ENCODE measurements at places on chromosomes 1 and 21.

- DNase-seq, result peak; percentile 9
Measured at GRCh38 chr1:33094971-33095604, 14.1 kb downstream of the AZIN2 start.

GRCh38 chr1:91864017-91864700 lies 21.8 kb downstream of the TGFBR3 start:
- DNase-seq, result no peak

DNA sequence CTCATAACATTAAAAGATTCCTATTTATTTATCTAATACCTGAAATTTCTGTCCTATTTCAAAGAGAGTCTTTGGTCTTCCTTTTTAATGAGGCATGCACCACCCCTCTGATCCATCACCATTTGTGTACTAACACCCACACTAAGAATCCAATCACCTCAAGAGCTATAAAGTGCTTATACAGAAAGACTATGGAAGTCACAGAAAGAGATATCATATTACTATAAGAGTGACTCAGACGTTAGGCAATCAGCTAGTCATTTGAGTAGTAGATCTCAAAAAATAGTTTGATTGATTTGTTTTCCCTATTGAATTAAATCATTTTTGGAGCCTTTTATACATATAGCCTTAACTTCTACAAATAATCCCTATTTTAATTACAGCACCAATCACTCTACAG lies 46.1 kb downstream of the NME7 start:
- DNase-seq, result no peak

DNA sequence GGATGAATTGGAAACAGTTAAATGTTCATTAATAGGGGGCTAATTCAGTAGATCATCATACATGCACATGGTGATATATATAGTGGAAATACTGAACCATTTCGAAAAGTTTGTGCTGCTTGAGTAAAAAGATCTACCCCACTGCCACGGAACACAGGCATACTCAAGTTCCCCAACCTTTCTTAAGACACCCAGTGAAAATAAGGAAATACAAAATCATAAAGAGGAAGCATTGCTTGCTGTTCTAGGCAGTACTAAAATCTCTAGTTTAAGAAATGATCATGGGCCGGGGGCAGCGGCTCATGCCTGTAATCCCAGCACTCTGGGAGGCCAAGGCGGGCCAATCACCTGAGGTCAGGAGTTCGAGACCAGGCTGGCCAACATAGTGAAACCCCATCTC lies 37.6 kb upstream of the KIRREL1 start:
- no peak for DNase-seq

GRCh38 chr1:32749332-32749731 lies 46.8 kb upstream of the SYNC start:
- DNase-seq, result no peak

DNA sequence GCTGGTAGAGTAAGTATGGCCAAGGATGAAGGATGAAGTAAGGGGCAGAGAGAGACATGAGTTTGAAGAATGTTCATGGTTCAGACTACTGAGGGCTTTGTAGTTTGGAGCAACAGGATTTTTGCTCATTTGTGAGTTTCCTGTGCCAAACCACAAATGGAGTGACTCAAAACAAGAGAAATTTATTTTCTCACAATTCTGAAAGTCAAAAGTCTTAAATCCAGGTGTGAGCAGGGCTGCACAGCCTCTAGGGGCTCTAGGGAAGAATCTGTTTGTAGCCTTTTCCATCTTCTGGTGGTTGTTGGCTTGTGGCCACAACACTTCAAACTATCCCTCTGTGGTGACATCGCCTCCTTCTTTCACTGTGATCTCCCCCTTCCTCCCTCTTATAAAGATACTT lies 58.9 kb downstream of the RHOU start:
- peak; percentile 90 for DNase-seq

- no peak for DNase-seq
Measured at GRCh38 chr1:17596651-17597509, 57.4 kb downstream of the ARHGEF10L start.

- no peak for DNase-seq
Measured at GRCh38 chr1:228299211-228299610, 91.4 kb downstream of the OBSCN start.

DNA sequence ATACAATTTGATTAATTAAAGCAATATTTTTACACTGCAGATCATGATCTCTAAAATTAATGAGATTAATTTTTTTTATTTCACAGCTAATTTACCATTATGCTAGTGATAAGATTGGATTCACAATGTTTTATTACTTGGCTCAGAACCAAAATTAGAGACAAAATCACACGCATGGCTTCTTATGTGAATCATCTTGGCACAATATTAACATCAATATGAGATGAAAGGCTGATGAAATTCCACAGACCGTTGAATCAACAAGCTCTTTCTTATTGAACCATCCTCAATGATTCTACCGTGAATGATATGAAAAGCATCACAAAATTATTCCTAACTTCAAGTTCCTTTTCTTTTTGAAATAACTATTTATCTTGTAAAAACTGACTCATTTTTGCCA lies 544.9 kb downstream of the KCNT2 start:
- DNase-seq, result no peak

GRCh38 chr1:92922356-92923035 lies 38.8 kb downstream of the DIPK1A start:
- no peak for DNase-seq

GRCh38 chr1:23810818-23811540 lies 10.4 kb upstream of the GALE start:
- peak; percentile 53 for DNase-seq

- DNase-seq, result no peak
Measured at GRCh38 chr1:218317061-218317460, 28.1 kb upstream of the TGFB2 start.

DNA sequence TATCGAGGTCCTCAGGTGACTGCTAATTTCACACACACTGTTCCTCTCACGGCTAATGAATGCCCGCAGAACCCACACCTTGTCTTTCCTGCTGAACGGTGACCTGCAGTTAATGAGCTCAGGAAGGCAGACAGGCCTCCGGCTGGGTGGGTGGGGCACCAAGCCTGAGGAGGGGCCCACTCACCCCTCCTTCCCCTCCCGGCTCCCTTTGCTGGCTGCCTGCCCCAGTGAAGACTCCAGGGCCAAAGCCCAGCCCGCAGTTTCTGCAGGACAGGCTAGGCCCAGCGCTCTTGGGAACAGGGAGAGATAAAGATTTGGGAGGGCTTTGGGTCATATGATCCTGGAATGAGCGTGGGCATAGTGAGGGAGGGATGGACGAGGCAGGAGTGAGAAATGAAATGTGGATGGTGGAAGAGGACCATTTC lies 26.4 kb downstream of the FOXO6 start:
- DNase-seq, result no peak

- no peak for DNase-seq
Measured at GRCh38 chr1:240936911-240937668, 325.1 kb upstream of the GREM2 start.

DNA sequence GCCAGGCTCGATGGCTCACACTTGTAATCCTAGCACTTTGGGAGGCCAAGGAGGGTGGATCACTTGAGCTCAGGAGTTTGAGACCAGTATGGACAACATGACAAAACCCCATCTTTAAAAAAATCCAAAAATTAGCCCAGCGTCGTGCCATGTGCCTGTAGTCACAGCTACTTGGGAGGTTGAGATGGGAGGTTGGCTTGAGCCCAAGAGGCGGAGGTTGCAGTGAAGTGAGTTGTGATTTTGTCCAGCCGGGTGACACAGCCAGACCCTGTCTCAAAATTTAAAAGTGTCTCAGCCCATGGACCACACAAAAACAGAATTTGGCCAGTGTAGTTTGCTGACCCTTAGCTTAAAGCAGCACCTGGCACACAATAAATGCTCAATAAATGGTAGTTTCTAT lies 11.3 kb upstream of the TACSTD2 start:
- DNase-seq, result no peak

- DNase-seq, result no peak
Measured at GRCh38 chr1:89649783-89650182, 16.9 kb downstream of the LRRC8C start.

DNA sequence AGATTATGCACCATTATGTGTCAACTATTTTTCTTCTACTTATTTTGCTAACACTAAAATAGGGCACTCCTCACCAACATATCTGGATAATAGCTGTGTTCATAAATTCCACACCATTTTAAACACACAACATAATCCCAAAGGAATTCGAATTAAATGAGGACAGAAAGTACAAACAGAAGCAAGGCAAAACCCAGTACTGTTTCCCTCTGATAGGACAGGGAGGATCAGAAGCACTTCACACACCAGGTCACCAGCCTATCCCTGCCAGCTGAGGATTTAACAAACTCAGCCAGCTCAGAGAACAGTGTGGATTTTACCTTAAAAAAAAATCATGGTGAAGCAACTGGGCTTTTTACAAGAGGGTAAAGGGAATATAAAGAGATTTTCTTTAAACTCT lies 20.0 kb downstream of the CRYZ start:
- no peak for DNase-seq

DNA sequence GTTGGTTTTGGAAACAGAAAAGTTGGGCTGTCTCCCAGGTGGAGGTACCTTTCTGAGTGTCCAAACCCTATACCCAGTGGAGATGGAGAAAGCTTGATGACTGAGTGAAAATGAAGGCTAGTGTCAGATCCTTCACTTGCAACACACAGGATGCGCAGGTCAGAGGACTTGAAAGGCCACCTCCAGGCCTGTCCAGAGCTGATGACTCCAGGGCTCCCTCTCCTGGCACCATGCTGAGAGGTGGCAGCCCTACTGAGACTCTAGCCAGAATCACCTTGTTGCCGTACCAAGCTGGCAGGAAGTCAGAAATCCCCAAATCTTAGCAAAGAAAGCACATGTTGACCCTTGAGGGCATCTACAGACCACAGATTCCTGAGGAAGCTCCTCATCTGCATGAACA lies 16.4 kb downstream of the KNCN start:
- DNase-seq, result peak; percentile 33

GRCh38 chr1:203037509-203038190 lies 11.4 kb downstream of the PPFIA4 start:
- DNase-seq, result no peak

GRCh38 chr1:153397924-153398651 lies 7.2 kb upstream of the S100A8 start:
- DNase-seq, result no peak

DNA sequence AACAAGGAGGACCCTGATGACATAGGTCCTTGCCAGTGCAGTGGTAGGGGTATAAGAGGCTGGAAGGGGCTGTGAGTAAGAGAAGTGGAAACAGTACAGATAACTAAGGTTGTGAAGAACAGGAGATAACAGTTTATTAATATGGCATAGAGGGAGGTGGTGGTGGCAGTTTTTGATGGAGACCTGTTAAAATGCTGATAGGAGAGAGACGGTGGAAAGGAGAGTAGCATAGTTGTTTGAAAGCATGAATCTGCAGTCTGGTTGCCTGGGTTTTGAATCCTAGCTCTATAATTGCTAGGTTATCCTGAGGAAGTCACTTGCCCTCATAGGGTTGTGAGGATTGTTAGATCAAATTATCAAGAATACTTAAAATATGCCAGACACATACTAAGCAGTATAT lies 19.4 kb downstream of the LRRC41 start:
- no peak for DNase-seq

GRCh38 chr1:79478160-79478559 lies 471.6 kb upstream of the ADGRL4 start:
- DNase-seq, result no peak

DNA sequence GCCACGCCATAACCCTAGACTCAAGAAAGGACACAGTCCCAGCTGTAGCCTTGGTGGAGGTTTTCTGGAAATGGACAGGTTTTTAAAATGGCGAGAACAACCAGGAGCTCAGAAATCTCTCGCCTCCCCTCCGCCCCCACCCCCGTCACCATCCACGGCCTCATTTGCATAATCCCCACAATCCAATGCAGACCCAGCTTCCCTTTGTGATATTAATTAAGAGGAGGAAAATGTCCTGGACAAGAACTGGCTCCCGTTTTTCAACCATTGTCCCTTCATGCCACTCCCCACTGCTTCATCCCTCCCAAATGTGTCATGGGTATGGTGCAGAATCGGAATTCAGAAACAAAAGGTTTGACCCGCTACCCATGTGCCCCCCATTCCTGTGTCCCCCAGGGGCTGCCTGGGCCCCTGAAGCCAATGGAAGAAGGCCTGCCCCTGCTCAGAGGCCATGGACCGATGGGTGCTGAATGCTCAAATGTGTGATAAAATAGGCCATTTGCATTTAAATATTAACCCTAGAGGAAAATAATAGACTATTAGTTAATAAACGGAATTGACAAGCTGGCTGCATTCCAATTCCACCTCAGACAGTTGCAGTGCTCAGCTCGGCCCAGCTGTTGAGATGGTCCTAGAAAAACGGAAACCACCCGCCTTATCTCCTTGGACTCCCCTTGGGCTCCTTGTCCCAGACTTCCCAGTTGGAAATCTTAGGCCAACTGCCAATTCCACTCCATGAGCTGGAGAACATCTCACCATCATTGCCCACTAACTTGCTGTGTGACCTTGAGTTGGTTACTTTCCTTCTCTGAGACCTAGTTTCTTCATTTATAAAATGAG lies 10.7 kb upstream of the EPHB2 start:
- no peak for DNase-seq

- peak; percentile 1 for DNase-seq
Measured at GRCh38 chr1:89407360-89407759, 43.5 kb downstream of the GBP6 start.

DNA sequence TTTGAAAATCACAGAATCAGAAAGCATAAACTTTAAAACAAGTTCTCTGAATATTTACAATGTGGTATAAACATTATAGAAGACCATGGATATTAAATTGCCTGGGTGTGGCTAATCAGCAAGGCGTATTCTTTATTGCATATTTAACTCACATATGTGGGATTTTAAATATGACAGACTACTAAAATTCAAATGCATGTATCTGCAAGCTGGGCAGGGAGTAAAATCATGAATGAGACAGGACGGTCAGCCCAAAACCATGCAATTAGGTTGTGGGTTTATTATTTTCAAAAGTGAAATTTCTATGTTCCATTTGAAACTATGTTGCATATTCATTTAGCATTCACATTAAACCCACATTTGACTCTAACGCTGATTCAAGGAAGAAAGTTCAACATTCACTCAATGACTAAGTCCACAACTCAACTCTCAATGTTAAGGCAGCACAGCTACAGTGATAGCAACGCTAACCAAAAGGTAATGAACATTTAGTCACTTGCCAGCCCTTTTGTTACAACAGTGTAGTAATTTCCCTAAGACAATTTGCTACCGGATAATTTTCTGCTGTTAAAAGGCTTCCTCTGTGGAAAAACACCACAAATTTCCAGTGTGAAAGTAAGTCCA lies 6.3 kb upstream of the SYNJ1 start:
- DNase-seq, result no peak

- no peak for DNase-seq
Measured at GRCh38 chr1:77534456-77534855, 148.0 kb downstream of the ZZZ3 start.

- DNase-seq, result no peak
Measured at GRCh38 chr1:15454256-15454655, 2.3 kb upstream of the CELA2A start.

DNA sequence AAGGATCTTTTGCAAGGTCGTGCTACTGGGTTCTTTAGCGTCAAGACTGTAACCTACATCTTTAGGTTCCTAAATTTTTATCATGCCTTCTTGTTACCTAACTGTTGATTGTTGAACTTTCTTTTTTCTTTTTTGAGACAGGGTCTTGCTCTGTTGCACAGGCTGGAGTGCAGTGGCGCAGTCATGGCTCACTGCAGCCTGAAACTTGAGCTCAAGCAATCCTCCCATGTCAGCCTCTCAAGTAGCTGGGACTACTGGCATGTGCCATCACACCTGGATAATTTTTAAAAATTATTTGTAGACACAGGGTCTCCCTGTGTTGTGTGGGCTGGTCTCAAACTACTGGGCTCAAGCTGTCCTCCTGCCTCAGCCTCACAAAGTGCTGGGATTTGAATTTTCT lies 52.9 kb downstream of the NFIA start:
- DNase-seq, result no peak

GRCh38 chr1:240343966-240344365 lies 252.3 kb downstream of the FMN2 start:
- DNase-seq, result no peak

Data from activated CD4-positive, alpha-beta T cell treated with anti-CD3 and anti-CD28 coated beads, Interleukin-2, Interleukin-4, amounts not matched to agents 100 ng/mL and 50 ng/mL, durations not matched to agents 16 hours and 8 hours (primary cell).